ENCODE measurements at places on chromosomes 4 and X. TPM values are rescaled to one million over a fixed set of nuclear protein-coding genes. Genes with fewer than 3 reads are reported as not detected.

DNA sequence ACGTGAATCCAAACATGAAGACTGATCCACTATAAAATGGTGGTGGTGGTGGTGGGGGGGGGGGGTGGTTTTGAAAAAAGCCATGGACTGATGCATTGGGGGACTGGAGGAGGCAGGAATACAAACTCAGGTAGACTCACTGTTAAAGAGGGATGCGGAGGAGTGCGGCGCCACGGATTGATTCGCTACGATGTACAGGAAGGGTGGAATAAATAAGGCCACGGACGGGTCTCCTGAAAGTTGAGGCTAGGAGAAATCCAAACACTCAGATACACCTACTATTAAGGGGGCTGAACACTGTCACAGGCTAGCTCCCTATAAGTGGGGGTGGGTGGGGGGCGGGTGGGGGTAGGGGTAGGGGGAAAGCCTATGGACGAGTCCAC, 591 bp downstream of the ELK1 start:
- DNase-seq = no peak

GRCh38 chrX:111811831-111812230, 64.2 kb upstream of the TRPC5OS start:
- DNase-seq = no peak

GRCh38 chr4:131091896-131092295, 1995.9 kb downstream of the C4orf33 start:
- DNase-seq = peak; percentile 36

DNA sequence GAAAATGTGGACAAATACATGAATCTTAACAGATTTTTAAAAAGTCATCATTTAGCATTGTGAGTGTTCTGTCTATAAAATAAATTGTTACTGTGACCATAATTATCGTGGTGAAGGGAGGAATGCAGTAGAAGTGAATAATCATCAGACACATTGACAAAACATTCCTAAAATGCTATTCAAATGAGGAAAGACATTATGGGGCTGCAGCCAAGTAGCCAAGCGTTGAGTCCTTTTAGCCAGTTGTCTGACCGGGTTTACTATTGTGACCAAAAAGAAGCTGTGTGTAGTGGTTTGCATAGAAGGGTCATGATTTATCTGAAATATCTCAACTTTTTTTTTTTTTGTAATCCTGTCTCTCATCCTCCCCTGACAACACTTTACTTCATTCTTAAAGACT, 19.5 kb downstream of the WWC2 start:
- DNase-seq = peak; percentile 36

Gene ATP8A1
- total RNA-seq = 0.03 TPM

Gene MAGEA12
- total RNA-seq = 1.6 TPM

DNA sequence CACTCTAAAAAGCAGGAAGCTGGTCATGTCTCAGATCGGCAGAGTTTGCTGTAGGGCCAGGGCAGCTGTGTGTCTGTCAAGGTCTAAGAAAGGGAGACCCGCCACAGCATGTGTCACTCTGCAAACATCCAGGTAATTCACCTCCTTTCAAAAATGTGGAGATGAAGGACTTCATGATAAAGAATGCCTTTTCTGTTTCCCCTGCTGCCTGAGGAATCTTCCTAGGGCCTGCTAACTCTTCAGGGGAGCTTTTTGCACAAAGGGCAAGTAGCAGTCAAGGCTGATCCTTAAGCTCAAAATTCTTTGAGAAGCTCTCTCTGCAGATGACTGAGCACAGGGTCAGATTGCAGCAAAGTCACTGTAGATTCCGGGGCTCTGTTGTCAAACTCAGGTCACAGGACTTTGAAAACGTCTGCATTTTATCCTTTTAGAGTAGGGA, 21.1 kb downstream of the RASL11B start:
- DNase-seq = no peak

DNA sequence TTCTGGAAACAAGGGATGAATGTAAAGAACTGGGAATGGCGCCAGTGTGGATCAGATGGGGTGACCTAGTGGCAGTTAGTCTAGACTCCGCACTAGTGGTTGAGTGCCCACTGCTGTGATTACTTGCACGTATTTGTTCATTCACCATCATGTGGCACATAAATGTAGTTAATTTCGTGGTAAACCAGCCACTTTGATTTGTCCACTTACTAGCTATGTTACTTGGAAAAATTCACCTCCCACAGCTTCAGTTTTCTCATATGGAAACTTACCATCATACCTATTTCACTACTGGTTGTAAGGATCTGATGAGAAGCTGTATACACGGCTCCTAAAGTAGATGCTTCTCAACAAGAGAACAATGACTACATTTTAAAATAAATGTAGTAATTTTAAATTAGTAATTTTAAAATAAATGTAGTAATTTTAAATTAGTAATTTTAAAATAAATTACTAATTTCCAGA, 394 bp upstream of the DYNLT3 start:
- no peak for DNase-seq

All from SJCRH30 (cell line).